Left ventricle myocardium inferior (tissue), 1 donor: ENCODE measurements at places on chromosomes 12 and 14. TPM values are rescaled to one million over a fixed set of nuclear protein-coding genes. Genes with fewer than 3 reads are reported as not detected.

Gene BDKRB2
- total RNA-seq, result 0.49 TPM

Gene CCDC177
- total RNA-seq, result not detected

Gene CPSF2
- total RNA-seq, result 41.4 TPM

Gene C14orf93
- 4.9 TPM for total RNA-seq

Gene TRPV4
- 0.33 TPM for total RNA-seq

Gene LRRK2
- 6.7 TPM for total RNA-seq

Gene TEAD4
- 6.7 TPM for total RNA-seq

DNA sequence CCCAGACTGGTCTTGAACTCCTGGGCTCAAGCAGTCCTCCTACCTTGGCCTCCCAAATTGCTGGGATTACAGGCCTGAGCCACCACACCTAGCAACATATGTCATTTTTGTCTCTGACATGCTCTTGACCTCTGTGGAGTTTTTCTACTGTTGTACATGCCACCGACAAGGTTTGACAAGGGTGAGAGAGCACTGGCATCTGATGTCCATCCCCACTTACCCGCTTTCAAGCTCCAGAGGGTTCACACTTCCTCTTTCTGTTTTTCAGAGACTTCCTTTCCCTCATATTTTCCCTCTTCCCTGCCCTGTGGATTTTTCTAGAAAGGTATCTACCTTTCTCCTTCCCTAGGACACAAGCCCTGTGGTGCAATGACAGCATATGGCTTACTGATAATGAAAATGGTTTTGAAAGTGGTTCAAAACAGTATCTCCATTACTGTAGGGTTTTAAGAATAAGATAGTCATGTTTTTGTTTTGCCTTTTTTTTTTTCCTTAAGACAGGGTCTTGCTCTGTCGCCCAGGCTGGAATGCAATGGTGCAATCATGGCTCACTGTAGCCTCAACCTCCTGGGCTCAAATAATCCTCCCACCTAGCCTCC lies 27.7 kb upstream of the PLEKHG3 start:
- DNase-seq, result no peak

DNA sequence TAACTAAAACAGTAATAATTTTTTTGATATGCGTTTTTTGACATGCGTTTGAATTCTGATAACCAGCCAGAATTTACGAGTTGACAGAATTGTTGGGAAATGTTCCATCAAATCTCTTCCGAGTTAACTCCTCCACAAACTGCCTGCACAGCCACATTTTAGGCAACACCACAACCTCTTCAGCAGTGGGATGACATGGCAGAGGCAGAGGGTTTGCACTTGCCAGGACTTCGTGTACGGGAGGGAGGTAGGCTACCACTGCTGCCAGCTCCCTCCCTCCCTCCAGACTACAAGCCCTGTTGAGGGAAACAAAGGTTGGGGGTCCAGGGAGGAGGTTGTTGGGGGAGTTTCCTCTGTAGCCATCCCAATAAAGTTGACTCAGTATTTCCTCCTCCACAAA lies 14.5 kb upstream of the ACTR6 start:
- no peak for DNase-seq

GRCh38 chr14:24058260-24058950 lies 6.6 kb downstream of the CARMIL3 start:
- DNase-seq, result peak; percentile 45

GRCh38 chr12:15854916-15855315 lies 27.3 kb upstream of the STRAP start:
- no peak for DNase-seq

DNA sequence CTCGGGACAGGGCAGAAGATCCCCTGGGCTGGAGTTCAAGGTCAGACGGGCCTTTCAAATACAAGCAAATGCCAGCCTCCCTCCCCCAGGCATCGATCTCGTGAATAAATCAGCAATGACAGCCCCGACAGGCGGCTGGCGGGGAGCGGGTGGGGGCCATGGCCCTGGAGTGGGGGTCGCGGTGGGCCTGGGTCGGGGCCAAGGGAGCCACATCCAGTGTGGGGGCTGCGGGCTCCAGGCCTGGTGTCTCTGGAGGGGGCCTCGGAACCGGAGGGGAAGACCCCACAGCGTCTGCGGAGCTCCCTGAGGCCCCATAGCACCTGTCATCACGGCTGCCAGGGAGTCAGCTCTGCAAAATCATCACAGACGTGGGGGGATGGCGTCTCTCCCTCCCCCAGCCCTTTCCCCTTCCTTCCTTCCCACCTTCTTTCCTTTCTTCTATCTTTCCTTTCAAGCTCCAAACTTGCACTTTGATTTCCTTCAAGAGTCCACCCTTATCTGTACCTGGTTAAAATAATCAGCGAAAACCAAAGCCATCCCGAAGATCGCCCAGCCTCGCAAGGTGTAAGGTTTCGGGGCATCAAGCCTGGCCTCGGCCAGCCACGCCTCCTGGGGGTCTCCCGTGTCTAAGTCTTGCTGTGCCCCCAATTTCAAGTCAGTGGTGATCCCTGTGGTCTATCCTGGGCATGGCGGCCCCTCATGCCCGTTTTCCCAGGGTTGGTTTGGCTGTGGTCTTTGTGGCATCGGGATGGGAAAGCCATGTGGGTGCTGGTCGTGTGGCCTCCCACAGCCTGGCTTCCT lies 92.1 kb downstream of the NOC4L start:
- no peak for DNase-seq

- DNase-seq, result no peak
Measured at GRCh38 chr12:90366286-90366685, 588.7 kb downstream of the CCER1 start.

- no peak for DNase-seq
Measured at GRCh38 chr14:89805501-89805900, 149.0 kb downstream of the EFCAB11 start.

- no peak for DNase-seq
Measured at GRCh38 chr12:6233121-6233971, 33.1 kb downstream of the CD9 start.

DNA sequence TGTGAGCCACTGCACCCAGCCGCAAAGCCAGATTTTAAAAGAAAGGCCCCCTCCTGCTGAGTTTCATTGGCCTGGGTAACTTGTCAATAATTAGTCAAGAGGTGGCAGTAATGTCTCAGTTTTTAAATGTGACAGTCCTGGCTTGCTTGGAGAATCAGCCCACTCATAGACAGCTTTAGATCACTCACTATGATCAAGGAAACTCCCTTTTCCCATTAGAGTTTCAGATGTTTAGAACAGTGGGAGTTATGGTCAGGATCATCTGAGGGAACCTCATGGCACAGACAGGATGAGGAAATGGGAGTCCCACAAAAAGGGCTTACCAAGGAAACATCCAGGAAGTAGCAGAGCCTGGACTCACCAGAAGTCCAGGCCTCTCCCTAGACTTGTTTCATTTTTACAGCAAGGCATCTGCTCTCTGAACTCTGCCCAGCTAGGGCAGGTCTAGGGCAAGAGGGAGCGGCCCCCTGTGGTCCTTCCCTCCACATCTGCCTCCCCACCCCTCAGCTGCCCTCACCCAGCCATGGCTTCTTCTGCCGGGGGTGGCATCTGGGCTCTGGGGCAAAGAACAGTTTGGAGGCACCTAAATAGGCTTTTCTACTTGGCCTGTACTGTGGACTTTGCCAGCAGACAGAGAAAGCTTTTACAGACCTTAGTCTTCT lies 11.2 kb downstream of the BCL2L14 start:
- DNase-seq, result no peak

- DNase-seq, result no peak
Measured at GRCh38 chr12:50488801-50489200, 16.0 kb upstream of the DIP2B start.

DNA sequence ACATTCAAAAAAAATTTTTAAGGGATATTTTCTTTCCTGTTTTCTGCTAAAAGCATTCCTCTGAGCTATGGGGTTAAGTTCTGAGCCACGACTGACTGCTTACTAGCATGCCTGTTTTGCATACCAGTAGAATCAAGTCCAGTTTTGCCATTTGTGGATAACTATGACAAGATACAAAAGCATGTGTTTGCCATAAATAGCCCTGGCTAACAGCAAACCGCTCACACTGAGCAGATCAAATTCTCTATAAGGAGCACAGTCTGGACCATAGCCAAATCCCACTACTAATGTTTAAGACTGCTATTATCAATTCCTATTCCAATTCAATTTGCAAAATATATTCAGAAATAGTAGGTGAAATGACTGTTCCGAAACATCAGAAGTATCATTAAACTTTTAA lies 3.2 kb downstream of the CFL2 start:
- no peak for DNase-seq

GRCh38 chr12:12229556-12230092 lies 37.2 kb downstream of the LRP6 start:
- DNase-seq, result no peak

GRCh38 chr12:117231750-117232149 lies 41.5 kb upstream of the FBXO21 start:
- no peak for DNase-seq

DNA sequence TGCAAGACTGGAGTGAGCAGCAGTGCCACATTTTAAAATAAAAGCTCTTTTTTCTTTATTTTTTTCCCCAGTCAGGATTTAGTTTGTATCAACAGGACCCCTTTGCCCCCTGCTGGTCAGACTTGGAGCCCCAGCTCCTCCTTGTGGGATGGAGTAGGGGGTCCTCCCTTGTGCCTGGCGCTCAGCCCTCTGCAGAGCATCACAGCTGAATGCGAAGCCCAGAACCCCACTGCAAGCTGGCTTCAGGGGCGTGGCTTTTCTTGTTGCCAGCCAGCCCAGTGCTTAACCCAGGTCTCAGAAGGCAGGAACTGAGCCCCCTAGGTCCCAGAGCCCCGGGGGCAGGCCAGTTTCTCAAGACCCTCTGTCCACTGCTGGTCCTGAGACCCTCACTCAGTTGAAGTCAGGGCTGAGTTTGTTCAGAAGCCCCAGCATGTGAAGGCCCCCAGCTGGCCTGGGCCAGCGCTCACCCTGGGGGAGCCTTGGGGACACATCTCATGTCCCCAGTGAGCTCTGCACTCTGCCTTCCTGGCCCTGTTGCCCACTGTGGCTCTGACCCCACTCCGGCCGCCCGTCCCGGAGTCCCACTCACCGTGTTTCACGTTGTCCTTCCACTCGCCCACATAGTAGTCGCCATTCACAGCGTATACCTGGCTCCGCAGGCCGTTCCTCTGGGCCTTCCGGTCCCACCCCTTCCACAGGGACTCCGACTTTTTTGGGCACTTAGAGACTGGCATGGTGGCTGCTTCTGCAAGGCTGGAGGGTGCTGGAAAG lies 519 bp downstream of the MORN3 start:
- no peak for DNase-seq

- no peak for DNase-seq
Measured at GRCh38 chr12:78628491-78629100, 236.0 kb upstream of the SYT1 start.

- DNase-seq, result peak; percentile 46
Measured at GRCh38 chr12:107092669-107093416, 506 bp downstream of the CRY1 start.
